ENCODE measurements at places on chromosomes 4 and X. TPM values are rescaled to one million over a fixed set of nuclear protein-coding genes. Genes with fewer than 3 reads are reported as not detected.

GRCh38 chr4:161519611-161520010 lies 644.2 kb downstream of the FSTL5 start:
- no peaks in the 10 kb centered on the region for H3K27me3 ChIP-seq
- no peak overlapping the region for H3K27ac ChIP-seq
- no peaks in the 10 kb centered on the region for H3K36me3 ChIP-seq
- H3K4me3 ChIP-seq = no peak overlapping the region

HEPH gene
- not detected for total RNA-seq

- no peak overlapping the region for H3K4me3 ChIP-seq
- DNase-seq = no peak
- H3K4me1 ChIP-seq = peaks cover 3% of the 10 kb centered on the region
- H3K27ac ChIP-seq = no peak overlapping the region
Measured at GRCh38 chr4:100391863-100392262, 126.0 kb downstream of the EMCN start.

DNA sequence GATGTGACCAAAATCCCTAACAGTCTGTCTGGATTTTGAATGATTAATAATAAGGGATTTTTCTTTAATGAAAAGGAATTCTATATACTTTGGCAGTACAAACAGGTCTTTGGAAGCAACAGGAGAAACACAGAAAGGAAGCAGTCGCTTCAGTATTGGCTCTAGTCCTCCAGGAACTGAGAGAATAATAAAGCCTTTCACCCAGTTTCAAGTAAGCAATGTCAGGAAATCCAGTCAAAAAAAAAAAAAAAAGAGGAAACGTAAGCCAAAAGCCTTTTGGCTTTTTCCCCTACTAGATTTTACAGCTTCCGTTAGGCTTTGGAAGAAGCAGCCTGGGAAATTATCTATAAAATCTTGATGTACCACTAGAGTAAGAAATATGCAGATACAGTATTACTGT lies 61.7 kb upstream of the HDAC8 start:
- no peak for DNase-seq
- no peak overlapping the region for H3K4me3 ChIP-seq
- H3K4me1 ChIP-seq = no peaks in the 10 kb centered on the region
- no peaks in the 10 kb centered on the region for H3K27me3 ChIP-seq

GRCh38 chr4:173626277-173626676 lies 96.2 kb upstream of the HAND2 start:
- no peaks in the 10 kb centered on the region for H3K4me1 ChIP-seq
- no peak overlapping the region for H3K4me3 ChIP-seq
- DNase-seq = no peak
- peaks cover 16% of the 10 kb centered on the region for H3K36me3 ChIP-seq

STATH gene
- not detected for total RNA-seq

DNA sequence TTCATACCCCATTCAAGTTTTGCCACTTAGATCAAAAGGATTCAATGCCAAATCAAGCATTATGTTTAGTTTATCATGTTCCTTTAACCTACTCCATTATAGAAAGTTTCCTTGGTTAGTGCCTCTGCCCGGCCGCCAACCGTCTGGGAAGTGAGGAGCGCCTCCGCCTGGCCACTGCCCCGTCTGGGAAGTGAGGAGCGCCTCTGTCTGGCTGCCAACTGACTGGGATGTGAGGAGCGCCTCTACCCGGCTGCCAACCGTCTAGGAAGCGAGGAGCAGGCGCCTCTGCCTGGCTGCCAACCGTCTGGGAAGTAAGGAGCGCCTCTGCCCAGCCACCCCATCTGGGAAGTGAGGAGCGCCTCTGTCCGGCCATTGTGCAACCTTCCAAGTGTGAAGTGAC lies 36.3 kb upstream of the PDGFRA start:
- H3K27me3 ChIP-seq = peaks cover 12% of the 10 kb centered on the region
- H3K4me3 ChIP-seq = no peak overlapping the region
- no peaks in the 10 kb centered on the region for H3K36me3 ChIP-seq
